Mammary epithelial cell (primary cell): ENCODE measurements at places on chromosomes 6 and 20.

- peak; percentile 79 for DNase-seq
Measured at GRCh38 chr6:151075527-151075926, 164.2 kb upstream of the AKAP12 start.

DNA sequence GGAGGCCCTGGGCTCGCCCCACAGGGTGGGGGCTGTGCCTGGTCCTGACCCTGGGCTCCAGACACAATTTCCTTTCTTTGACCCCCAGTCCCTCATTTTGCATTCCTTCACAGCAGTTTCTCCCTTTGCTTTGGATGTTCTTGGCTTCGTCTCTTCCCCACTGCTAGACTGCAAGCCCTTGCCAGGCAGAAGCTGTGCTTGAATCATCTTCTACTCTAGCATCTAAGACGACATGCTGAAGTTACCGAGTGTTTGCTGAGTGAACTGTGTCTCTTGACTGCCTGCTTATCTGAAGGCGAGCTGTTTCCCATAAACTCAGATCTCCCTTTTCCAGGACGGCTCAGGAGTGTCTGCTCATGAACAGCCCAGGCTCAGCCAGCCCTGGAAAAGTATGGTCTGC lies 14.3 kb upstream of the SYNDIG1 start:
- no peak for DNase-seq

DNA sequence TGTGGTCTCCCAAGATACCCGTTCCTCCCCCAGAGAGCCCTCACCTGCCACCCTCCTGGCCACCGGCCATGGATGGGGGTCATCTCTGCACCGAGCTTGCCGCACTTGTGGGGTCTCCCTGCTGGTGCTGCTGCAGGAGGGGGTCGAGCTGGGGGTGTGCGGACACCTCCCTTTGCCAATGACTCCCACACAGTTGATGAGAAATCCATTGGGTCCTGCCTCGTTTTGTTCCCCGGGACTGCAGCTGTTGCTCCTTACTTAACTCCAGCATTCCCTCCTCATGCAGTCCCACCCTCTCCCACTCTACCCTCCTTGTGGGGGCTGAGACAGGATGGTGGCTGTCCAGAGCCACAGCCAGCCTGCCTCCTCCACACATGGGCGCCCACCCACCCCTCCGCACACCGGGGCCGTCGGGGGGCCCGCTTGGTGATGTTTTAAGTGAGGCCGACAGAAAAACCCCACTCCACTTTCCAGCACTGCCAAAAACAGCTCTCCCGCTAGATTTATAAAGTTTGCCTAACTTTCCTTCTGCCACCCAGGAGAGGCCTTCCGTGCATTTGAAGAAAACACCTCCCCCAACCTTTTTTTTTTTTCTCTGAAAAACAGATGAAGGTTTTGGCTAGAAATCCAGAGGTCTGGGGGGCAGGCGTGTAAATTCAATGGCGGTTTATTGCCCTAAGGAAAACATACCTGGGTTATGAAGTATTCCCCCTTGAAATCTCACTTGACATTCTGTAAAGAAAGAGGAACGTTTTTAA lies 53.5 kb upstream of the APCDD1L start:
- DNase-seq = no peak

DNA sequence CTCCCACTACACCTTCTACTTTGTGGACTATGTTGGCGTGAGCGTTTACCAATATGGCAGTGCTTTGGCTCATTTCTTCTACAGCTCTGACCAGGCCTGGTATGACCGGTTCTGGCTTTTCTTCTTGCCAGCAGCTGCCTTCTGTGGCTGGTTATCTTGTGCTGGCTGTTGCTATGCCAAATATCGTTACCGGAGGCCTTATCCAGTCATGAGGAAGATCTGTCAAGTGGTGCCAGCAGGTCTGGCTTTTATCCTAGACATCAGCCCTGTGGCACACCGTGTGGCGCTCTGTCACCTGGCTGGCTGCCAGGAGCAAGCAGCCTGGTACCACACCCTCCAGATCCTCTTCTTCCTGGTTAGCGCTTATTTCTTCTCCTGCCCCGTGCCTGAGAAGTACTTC lies 16.5 kb upstream of the EFHC1 start:
- DNase-seq = peak; percentile 12

DNA sequence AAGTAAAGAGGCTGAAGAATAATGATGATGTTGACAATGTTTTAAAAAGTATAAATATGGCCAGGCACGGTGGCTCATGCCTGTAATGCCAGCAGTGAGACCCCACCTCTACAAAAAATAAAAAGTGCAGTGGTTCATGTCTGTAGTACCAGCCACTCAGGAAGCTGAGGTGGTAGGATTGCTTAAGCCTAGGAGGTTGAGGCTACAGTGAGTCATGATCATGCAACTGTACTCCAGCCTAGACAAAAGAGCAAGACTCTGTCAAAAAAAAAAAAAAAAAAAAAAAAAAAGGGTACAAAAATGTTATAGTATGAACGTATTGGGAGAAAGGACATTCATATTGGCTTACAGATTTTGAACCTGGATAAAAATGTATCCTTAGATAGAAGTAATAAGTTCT lies 543.1 kb upstream of the IRAK1BP1 start:
- DNase-seq = peak; percentile 5

- DNase-seq = no peak
Measured at GRCh38 chr6:105669232-105669631, 266.4 kb upstream of the PREP start.

DNA sequence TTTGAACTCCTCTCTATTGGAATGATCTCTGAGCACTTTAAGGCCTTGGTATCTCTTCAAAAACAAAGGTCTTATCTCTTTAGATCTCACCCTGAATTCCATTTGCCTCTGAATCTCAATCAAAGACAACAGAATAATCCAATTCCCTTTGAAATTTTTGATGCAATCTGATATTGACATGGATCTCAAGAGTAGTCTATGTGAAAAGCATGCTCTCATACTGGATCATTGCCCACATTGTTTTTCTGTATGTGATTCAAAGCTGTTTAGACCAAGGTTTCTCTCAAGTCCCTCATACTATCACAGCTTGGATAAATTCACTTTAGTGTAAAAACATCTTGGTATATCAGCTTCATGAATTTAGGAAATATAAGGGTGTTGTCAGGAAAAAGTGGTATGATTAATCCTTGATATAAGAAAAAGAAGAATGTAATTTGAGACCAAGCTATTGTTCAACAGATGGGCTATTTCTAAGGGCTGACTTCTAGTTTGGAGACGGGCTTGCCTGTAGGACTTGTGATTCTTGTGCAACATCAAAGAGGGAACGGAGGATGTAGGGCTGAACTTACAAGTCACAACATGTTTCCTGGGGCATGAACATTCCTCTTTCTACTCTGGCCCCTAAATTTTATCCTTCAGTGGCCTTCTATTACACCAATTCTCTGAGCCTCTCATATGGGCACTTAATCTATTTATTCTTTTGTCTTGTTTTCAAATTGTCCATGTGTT lies 77.9 kb upstream of the CITED2 start:
- peak; percentile 84 for DNase-seq

DNA sequence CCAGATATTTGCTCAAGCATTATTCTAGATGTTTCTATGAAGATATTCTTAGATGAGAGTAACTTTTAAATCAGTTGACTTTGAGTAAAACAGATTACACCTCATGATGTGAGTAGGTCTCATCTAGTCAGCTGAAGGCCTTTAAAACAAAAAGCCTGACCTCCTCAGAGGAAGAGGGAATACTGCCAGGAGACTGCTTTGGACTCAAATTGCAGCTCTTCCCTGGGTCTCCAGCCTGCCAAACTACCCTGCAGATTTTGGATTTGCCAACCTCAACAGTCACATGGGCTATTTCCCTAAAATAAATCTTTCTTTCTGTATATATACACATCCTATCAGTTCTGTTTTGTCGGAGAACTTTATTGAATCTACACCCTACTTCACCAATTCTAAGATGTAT lies 182.5 kb upstream of the TENT5A start:
- no peak for DNase-seq

- peak; percentile 3 for DNase-seq
Measured at GRCh38 chr6:38997128-38997761, 51.3 kb upstream of the GLP1R start.

- DNase-seq = no peak
Measured at GRCh38 chr6:89989742-89990141, 95.5 kb downstream of the GJA10 start.
